Suppressor macrophage (primary cell): ENCODE measurements at places on chromosomes 16 and 17.

DNA sequence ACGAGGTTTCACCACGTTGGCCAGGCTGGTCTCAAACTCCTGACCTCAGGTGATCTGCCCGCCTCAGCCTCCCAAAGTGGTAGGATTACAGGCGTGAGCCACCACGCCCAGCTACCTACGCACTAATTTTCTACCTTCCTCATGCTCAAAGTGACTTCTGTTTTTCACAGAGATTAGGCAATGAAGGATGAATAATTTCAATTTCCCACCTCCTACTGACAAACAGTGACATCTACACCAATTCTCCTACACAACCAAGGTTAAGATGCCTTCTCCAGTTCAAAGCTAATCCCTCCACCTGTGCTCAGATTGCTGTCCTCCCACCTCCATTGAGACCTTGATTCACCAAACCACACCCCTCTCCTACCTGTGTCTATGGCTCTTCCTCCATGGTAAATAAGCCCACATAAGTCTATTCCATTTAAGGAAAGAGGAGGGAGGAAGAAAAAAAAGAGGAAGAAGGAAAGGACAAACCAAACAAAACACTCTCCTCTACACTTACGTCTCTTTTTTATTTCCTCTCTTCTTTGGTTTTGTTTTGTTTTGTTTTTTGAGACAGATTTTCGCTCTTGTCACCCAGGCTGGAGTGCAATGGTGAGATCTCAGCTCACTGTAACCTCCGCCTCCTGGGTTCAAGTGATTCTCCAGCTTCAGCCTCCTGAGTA, 5.5 kb upstream of the MED11 start:
- peak; percentile 67 for DNase-seq

DNA sequence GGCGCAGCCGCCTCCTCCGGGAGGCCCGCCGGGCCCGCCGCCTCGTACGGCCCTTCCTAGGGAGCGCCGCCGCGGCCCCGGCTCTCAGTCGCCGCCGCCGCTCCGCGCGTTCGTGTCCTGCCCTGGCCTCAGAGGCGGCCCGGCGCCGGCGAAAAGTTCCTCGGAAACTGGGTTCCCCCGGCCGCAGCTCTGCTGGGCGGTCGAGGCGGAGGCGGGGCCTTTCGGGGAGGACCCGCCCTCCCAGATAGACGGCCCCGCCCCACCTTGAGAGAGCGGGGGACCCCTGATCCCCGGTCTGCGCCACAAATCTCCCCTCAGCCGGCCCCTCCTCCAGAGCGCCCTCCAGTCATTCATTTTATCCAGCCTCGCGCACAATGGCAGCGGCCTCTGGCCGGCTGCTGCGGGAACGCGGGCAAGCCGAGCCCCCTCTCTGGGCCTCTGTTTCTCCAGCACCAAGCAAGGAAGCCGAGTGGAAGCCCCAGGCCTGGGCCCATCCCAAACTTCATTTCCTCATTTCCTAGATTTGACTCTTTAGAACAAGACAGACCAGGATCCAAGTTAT, at the start of gene SREBF1:
Gene SREBF1, minus strand, starts transcription at position 169 of the 562 bp plus-strand sequence. CDS start 169 bp downstream, outside the sequence.
- peak; percentile 90 for DNase-seq

DNA sequence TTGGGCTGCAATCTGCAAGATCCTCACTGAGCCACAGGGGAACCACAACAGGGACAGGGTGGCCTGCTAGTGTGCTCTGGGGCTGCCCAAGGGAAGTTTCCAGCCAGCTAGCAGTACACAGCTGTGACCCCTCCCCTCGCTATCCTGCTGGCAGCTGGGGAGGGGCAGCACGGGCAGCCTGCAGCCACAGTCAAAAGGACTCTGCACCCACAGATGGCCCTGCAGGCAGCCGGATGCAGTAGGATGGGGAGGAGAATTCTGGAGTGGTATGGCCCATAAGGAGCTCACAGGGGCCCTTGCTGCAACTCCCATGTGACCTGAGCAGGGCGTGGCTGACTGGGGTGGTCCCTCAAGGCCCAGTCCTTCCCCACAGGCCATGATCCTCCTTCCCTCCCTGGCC, 74.3 kb downstream of the PLD6 start:
- no peak for DNase-seq

- DNase-seq, result no peak
Observed at GRCh38 chr16:57525761-57526160, 10.6 kb downstream of the CCDC102A start.

GRCh38 chr17:35587074-35587961, at the start of gene AP2B1:
AP2B1 (plus strand) TSS chr17:35587322; CDS start chr17:35594031, 6,709 bp downstream.
- peak; percentile 95 for DNase-seq

GRCh38 chr17:82902972-82903874, 63.4 kb upstream of the ZNF750 start:
- DNase-seq, result no peak

GRCh38 chr17:46949291-46950174, 26.6 kb downstream of the GOSR2 start:
- no peak for DNase-seq

GRCh38 chr16:48184681-48185080, 28.9 kb upstream of the ABCC12 start:
- DNase-seq, result no peak

- DNase-seq, result peak; percentile 26
Observed at GRCh38 chr16:87713451-87714229, 52.1 kb downstream of the KLHDC4 start.

DNA sequence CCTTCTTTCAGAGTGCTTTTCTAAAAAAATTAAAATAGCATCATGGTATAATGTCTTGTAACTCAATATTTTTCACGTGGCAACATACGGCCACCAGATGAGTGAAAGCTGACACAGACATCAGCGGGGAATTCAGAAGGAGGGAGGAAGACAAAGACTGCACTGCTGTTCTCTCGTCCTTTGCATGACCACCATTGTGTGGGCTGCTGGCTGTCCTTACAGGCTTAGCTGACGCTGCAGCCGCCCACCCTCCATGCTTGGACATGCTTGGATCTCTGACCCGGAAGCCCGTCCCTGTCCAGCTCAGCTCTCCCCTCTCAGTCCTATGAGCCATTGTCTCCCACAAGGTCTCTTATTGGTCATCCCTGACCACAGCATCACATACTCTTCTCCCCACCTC, 11.4 kb upstream of the MLYCD start:
- no peak for DNase-seq

DNA sequence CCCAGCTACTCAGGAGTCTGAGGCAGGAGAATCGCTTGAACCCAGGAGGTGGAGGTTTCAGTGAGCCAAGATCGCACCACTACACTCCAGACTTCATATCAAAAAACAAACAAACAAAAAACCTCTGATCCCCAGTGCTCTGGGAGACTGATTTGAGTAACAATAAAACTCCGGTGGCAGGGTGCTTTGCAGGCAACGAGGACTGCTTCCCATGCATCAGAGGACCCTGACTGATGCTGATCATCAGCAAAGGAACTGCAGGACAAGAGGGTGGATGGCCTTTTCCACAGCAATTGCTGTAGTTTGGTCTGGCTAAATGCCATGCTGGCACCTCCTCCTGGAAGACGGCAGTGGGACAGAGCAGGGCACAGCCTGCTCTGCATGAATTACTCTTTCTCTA, 6.4 kb upstream of the SLC39A11 start:
- no peak for DNase-seq

DNA sequence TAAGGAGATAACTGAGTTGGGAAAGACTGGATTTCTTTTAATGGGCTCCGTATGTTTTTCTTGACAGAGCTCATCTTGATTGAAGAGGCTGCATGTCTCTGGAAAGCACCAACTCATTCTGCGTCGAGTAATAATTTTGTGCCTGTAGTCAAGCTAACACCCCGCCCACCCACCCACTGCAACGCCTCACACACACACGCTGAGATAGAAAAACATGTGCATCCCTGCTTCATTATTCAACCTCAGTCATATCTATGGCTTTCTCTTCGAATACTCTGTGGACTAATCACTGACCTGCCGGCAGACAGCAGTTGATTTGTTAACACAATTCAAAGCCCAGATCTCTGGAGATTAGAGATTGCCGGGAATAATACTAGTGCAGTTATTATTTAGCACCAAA, 220.2 kb upstream of the TOM1L1 start:
- no peak for DNase-seq

- no peak for DNase-seq
Observed at GRCh38 chr17:50036455-50037261, 19.3 kb upstream of the ITGA3 start.

- DNase-seq, result peak; percentile 47
Observed at GRCh38 chr16:21950782-21951521, 2.2 kb upstream of the UQCRC2 start.

- no peak for DNase-seq
Observed at GRCh38 chr16:17329391-17329790, 141.4 kb downstream of the XYLT1 start.

DNA sequence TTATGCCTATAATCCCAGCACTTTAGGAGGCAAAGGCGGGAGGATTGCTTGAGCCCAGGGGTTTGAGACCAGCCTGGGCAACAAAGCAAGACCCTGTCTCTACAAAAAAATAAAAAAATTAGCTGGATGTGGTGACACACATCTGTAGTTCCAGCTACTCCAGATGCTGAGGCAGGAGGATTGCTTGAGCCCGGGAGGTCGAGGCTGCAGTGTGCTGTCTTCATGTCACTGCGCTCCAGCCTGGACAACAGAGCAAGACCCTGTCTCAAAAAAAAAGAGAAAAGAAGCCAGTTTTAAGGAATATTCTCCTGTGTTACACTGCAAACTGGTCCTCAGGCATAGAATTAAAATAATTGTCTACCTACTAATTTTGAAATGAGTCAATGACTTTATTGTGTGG, 47.9 kb downstream of the NSRP1 start:
- no peak for DNase-seq

DNA sequence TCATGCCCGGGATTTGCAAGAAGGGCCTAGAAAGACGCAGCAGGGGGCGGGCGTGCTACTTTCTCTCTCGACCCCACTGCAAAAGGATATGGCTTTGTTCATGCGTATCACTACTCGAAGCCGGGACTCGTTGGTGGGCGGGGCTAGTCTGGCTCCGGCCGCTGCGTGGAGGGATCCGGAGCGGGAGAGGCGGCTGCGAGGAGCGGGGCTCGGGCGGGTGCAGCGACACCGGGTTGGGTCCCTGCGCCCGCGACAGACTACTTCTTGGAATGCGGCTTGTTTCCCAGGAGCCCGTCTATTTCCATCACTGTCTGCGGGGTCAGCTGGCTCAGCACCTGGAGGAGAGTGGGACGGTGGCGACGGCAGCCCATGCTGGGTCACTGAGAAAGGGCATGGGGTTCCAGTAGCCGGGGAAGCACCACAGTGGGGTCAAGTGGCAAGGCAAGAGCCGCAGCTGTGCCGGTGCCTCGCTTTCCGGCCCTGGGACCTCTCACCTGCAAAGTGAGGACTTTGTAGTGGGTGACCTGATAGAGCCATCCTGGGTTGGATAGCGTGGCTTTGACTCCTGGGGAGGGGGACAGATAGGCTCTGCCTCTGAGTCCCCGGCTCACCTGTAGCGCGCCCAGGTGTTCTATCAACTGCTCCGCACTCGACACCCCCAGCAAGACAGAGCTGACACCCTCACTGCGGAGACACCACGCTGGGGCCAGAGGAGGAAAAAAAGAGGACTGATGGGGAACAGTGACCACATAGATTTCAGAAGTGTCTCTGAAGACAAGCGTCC, 6.6 kb downstream of the KCNAB3 start:
- peak; percentile 60 for DNase-seq

- DNase-seq, result peak; percentile 61
Observed at GRCh38 chr16:72198021-72198711, 26.2 kb upstream of the PMFBP1 start.

GRCh38 chr16:26316683-26317464, 625.1 kb downstream of the HS3ST4 start:
- no peak for DNase-seq

DNA sequence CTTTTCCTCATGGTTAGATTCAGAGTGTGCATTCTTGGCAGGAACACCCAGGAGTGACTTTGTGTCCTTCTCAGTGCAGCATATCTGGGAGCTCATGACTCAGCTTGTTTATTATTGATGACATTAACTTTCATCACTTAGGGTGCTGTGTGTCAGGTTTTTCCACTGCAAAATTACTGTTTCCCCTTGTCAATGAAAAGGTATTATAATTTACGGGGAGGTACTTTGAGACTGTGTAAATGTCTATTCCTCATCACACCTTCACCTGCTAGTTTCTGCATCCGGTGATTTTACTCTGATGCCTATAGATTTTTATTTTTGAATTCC, 50.5 kb downstream of the WWP2 start:
- DNase-seq, result no peak

- no peak for DNase-seq
Observed at GRCh38 chr16:77812856-77813500, 24.6 kb downstream of the VAT1L start.

- DNase-seq, result no peak
Observed at GRCh38 chr16:14063618-14064581, 7.2 kb upstream of the MRTFB start.

DNA sequence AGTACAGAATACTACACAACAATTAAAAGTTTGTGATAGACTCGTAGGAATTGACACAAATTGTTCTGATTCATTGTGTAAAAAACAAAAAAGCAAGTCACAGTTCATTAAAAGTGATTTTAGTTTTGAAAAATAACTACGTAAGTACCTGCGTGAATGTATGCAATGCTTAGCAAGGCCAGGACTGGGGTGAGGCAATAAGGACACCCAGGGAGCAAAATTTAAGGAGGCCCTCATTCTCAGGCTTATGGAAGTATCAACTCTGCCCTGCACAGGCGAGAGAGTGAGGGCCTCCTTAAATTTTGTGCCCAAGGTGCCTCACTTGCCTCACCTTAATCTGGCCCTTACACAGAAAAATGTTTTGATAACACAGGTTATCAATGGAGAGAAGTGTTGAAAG, 31.4 kb downstream of the NOG start:
- no peak for DNase-seq

GRCh38 chr17:13157656-13158055, 139.8 kb upstream of the ELAC2 start:
- no peak for DNase-seq

DNA sequence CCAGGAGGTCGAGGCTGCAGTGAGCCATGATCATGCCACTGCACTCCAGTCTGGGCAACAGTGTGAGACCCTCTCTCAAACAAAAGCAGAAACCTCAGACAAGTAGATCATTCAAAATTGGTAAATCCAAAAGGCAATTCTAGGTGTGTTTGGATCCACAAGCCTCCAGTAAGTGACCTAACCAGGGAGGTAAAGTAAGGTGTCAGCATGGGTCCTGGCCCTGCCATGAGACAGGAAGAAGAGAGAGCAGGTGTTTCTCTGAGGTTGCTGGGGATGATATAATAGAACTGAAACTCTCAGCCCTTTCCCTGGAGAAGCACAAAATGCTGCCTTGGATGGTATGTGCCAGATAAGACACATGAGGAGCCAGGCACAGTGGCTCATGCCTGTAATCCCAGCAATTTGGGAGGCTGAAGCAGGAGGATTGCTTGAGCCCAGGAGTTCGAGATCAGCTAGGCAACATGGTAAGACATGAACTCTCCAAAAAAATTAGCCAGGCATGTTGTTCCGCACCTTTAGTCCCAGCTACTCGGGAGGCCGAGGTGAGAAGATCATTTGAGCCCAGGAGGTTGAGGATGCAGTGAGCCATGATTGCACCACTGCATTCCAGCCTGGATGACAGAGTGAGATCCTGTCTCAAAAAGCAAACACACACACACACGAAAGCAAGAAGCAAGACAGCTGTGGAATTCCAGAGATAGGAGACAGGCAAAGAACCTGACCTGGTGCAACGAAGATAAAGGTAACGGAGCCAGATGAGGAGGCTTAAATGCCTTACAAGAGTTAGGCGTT, 6.5 kb downstream of the TM4SF5 start:
- no peak for DNase-seq
